Left kidney (tissue), 8 donors: ENCODE measurements at places on chromosomes 1 and 21.

- no peak for DNase-seq
Measured at GRCh38 chr21:46219591-46220239, 8.9 kb downstream of the LSS start.

- peak; percentile 76 for DNase-seq
Measured at GRCh38 chr1:109498161-109498801, 4.4 kb downstream of the CYB561D1 start.

GRCh38 chr1:223462866-223463404 is 69.7 kb downstream of the CCDC185 start:
- DNase-seq, result no peak

GRCh38 chr1:85406887-85407533 is 57.9 kb downstream of the DDAH1 start:
- peak; percentile 65 for DNase-seq

- no peak for DNase-seq
Measured at GRCh38 chr1:8097077-8097799, 71.1 kb upstream of the ERRFI1 start.
